Endothelial cell of umbilical vein (primary cell): ENCODE measurements at places on chromosomes 13 and 19. TPM values are rescaled to one million over a fixed set of nuclear protein-coding genes. Genes with fewer than 3 reads are reported as not detected.

DNA sequence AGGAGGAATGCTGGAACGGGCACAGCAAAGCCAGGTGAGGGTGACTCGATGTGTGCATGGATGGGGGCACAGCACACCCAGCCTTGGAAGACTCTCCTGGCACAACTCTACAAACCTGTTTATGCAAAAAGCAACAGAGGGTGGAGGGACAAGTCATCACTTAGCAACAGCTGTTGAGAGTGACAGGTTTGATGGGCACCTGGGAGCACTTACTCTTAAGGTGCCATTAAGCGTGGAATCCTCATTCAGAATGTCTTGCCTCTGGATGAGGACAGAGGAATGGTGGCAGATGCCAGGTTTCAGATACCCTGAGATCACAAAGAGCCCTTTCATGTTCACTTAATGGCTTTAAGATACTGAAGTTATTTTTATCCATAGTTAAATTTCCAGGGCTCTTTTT lies 97.0 kb downstream of the DCT start:
- no peak overlapping the region for H3K27ac ChIP-seq
- H3K27me3 ChIP-seq, result no peaks in the 10 kb centered on the region
- no peak for DNase-seq
- H3K36me3 ChIP-seq, result no peaks in the 10 kb centered on the region
- no peak overlapping the region for H3K4me3 ChIP-seq

GRCh38 chr13:79722885-79723445 lies 242.0 kb downstream of the NDFIP2 start:
- H3K27ac ChIP-seq, result no peak overlapping the region
- DNase-seq, result no peak
- H3K4me1 ChIP-seq, result peaks cover 3% of the 10 kb centered on the region
- H3K36me3 ChIP-seq, result no peaks in the 10 kb centered on the region
- H3K27me3 ChIP-seq, result no peaks in the 10 kb centered on the region

The MAB21L1 gene
- total RNA-seq, result not detected in 2 replicates

The SRRM5 gene
- 0.27 and 0.32 TPM in 2 replicates for total RNA-seq

The CATSPERD gene
- total RNA-seq, result not detected in 2 replicates

The VMAC gene
- total RNA-seq, result 4.4 and 4.7 TPM in 2 replicates
